SJCRH30 (cell line): ENCODE measurements at places on chromosomes 2 and 18. TPM values are rescaled to one million over a fixed set of nuclear protein-coding genes. Genes with fewer than 3 reads are reported as not detected.

DNA sequence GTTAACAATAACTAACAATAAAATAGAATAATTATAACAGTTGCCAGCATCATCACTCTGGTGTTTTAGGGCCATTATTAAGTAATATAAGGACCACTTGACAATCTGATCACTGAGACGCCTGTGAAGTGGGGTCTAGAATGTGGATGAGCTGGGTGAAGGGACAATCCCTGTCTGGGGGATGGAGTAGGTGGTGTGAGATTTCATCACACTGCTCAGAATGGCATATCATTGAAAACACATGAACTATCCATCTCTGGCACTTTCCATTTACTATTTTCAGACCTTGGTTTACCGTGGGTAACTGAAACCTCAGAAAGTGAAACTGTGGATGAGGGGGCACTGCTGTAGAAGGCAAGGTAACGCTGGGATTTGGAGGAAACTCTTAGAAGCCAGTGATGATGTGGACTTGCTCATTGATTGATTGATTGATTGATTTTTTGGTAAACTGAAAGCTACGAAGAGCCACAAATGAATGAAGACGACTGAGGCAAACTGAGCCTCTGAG lies 204.4 kb upstream of the TWIST2 start:
- DNase-seq: no peak

- no peak for DNase-seq
Measured at GRCh38 chr2:45709137-45709536, 57.7 kb downstream of the PRKCE start.

GRCh38 chr2:168480356-168480755 lies 24.3 kb downstream of the CERS6 start:
- no peak for DNase-seq

DNA sequence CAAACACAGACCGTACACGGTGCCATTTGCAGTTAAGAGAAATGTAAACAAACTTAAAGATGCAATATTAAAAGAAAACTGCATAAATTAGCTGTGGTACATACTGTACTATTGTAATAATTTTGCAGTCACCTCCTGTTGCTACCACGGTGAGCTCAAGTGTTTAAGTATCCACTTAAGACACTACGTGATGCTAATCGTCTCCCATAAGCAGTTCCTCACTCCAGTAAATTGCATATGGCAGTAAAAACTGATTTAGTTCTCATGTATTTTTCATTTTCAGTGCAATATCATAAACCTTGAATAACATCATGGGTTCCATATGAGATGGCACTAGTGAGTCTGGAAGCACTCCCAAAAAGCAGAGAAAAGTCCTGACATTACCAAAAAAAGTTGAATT lies 14.4 kb downstream of the CLEC4F start:
- no peak for DNase-seq

- DNase-seq: no peak
Measured at GRCh38 chr2:158619496-158619895, 162.7 kb downstream of the PKP4 start.

DNA sequence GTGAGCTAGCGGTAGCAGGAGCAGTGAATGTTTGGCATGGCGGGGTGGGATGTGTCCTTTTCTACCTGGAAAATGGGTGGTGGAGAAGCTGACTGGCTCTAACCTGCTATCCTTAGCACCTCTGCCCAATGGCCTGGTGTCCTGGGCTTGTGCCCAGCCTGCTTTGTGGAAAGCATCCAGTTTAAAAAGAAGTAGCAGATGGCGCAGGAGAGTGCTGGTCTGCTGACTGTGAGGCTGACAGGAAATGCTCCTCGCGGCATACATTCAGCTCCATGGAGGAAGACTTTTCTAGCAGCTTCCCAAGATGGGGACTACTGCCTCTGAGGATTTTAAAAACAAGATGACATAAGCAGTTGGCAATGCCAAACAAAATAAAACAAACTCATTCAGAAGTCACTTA lies 56.2 kb upstream of the LYPD6B start:
- DNase-seq: no peak

DNA sequence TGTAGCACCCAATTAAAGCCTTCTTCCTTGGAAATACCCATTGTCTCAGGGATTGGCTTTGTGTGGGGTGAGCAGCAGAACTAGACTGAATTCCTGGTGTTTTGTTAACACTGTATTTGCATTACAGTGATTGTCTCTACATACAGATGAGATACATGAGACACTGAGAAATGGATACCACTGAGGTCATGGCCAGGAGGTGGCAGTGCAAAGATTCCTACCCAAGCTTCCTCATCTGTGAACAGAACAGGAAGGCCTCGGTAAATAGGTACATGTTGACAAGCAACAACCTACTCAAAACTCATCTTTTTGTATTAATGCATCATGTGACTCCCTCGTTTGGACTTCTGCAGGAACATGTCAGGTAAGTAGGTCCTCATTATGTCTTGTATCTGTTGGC lies 445.8 kb upstream of the RGPD4 start:
- DNase-seq: no peak

GRCh38 chr2:147542351-147542750 lies 302.5 kb upstream of the ACVR2A start:
- no peak for DNase-seq

- DNase-seq: no peak
Measured at GRCh38 chr2:57107353-57107752, 923.6 kb downstream of the CCDC85A start.

DNA sequence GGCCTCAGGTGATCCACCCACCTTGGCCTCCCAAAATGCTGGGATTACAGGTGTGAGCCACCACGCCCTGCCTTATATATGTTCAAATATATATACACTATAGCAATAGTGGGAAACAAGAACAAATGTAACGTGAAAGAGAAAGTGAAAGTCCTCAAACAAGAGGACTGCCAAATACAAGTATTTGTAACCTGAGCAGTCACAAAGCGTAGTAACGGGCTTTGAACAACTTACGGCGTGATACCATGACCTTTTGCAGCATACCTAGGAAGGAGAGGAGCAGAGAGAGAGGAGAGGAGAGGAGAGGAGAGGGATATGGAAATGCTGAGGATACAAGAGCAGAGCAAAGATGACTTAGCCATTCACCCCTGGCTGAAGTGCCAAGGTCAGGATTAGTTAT lies 113.8 kb upstream of the RGPD4 start:
- no peak for DNase-seq

- peak; percentile 99 for DNase-seq
Measured at GRCh38 chr2:45009303-45009927, at the start of gene SIX2. SIX2 (minus strand) TSS chr2:45009452; CDS start chr2:45009110, 342 bp downstream.

Gene MATN3
- total RNA-seq: 0.15 and 0.40 TPM in 2 replicates

- DNase-seq: no peak
Measured at GRCh38 chr18:77187189-77187588, 54.6 kb upstream of the MBP start.
